ENCODE measurements at places on chromosomes 13 and 19. TPM values are rescaled to one million over a fixed set of nuclear protein-coding genes. Genes with fewer than 3 reads are reported as not detected.

SHISA7 gene
- total RNA-seq, result not detected

NCAN gene
- not detected for total RNA-seq

TEX29 gene
- total RNA-seq, result not detected

ERFL gene
- total RNA-seq, result 0.36 TPM

SIGLEC8 gene
- 6.3 TPM for total RNA-seq

CYP4F2 gene
- 2.2 TPM for total RNA-seq

FFAR1 gene
- not detected for total RNA-seq

IL17D gene
- total RNA-seq, result 3.9 TPM

WDR88 gene
- not detected for total RNA-seq

ALDH16A1 gene
- total RNA-seq, result 24.0 TPM

UGGT2 gene
- total RNA-seq, result 79.0 TPM

FPR3 gene
- total RNA-seq, result 3.4 TPM

CEACAM8 gene
- not detected for total RNA-seq

NMRK2 gene
- not detected for total RNA-seq

PPP5C gene
- total RNA-seq, result 91.3 TPM

PRKCSH gene
- 267 TPM for total RNA-seq

ZNF791 gene
- total RNA-seq, result 40.9 TPM

SSC5D gene
- 15.2 TPM for total RNA-seq

ZNF69 gene
- total RNA-seq, result 17.9 TPM

ZNF878 gene
- total RNA-seq, result 1.1 TPM

TNFSF11 gene
- total RNA-seq, result not detected

ZNF793 gene
- 19.7 TPM for total RNA-seq

CFD gene
- 139 TPM for total RNA-seq
